ENCODE measurements at places on chromosomes 7 and 10.

DNA sequence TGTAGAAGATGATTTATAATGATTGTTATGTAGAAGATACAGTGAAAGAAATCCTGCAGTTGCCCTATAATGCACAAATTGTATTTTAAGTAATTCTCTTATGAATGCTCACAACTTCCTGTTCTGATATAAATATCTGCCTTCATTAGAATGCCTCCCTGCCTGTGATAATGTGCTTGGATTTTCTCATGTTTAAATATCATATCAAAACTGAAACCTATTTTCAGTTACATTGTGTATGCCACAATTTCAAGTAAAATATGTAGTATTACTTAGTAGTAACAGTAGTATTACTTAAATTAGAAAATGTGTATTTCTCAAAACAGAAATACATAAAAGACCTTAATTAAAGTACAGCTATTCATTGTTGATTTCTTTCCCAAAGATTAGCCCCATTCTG is 41.1 kb upstream of the TFEC start:
- no peak for DNase-seq

- DNase-seq: no peak
These were observed 1577.2 kb upstream of the LRRTM3 start for GRCh38 chr10:65348637-65349036.

- DNase-seq: peak; percentile 27
These were observed 102.8 kb upstream of the ZNF438 start for GRCh38 chr10:31134311-31134952.

- no peak for DNase-seq
These were observed 189.8 kb downstream of the CELF2 start for GRCh38 chr10:11207560-11207844.

- no peak for DNase-seq
These were observed 51.9 kb upstream of the FAM180A start for GRCh38 chr7:135800560-135800959.

- no peak for DNase-seq
These were observed 186.0 kb upstream of the TCF7L2 start for GRCh38 chr10:112763916-112764520.

DNA sequence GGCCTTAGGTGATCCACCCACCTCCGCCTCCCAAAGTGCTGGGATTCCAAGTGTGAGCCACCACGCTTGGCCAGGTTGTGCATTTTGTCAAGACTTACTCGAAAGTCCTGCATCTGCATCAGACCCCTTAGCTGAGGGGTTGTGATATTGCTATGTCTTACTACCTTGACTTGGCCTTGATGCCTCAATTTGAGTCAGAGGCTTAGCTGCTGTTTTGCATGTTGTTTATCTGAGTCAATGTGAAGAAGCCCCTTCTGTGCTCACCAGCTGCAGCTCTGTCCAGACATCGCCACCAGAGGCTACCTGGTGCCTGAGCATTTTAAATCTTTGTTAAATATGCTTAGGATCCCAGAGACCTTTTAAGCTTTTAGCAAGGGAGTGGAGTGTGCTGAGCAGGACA is 18.1 kb downstream of the UBE2D4 start:
- no peak for DNase-seq

- DNase-seq: no peak
These were observed 47.3 kb upstream of the PIK3AP1 start for GRCh38 chr10:96767611-96768010.

- DNase-seq: no peak
These were observed 353.2 kb downstream of the GPAM start for GRCh38 chr10:111830359-111830758.

DNA sequence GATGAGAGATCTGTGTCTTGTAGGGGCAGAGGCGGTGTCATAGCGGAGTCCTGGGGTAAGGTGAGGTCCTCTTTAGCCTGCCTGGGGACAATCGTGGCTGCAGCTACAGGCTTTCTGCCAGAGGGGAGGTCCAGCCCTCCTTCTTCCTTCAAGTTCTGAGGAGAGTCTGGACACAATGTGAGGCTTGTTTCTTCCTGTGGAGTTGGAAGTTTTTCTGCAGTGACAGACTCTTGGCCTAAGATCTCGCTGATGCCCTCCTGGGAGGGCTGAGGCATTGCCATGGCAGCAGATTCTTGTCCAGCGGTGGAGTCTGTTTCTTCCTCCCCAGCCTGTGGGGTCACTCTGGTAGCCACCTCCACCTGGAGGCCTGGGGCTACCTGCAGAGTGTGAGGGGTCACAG is 4.4 kb downstream of the NACAD start:
- DNase-seq: no peak

- no peak for DNase-seq
These were observed 218.8 kb downstream of the OTUD1 start for GRCh38 chr10:23657677-23658076.

DNA sequence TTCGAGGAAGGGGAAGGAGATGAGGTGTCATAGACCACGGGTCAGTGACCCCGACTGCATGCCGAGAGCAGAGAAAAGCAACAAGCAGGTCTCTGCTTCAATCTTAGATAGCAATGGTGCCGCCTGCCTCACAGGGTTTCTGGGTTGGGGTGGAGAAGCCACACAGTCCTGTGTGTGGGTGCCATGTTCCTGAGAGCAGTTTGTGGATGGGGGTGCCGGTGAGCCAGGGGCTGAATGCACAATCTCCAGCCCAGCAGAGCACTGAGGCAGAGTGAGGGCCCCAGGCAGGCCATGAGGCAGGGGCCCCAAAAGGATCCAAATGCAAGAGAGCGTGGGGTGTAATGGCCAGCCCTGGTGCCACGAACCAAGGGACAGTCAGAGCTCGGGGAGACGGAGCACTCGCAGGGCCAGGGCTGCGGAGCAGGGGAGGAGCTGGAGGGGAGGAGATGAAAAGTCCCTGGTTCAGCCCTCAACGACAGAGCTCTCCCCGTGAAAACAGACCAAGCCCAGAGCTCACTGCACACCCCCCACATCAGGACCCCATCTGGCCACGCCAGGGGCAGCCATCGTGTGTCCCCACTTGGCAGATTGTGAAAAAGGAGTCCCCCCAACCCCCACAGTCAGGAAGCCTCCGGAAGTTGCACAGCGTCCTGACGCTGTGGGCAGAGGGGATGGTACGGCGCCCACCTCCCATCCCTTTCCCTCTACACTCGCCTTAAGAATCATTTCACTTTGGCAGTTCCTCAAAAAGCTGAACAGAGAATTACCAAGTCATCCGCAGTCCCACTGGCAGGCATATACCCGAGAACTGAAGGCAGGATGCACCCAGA is 19.9 kb downstream of the WDR86 start:
- DNase-seq: no peak

- DNase-seq: no peak
These were observed 103.0 kb upstream of the LSM8 start for GRCh38 chr7:118080947-118081346.

DNA sequence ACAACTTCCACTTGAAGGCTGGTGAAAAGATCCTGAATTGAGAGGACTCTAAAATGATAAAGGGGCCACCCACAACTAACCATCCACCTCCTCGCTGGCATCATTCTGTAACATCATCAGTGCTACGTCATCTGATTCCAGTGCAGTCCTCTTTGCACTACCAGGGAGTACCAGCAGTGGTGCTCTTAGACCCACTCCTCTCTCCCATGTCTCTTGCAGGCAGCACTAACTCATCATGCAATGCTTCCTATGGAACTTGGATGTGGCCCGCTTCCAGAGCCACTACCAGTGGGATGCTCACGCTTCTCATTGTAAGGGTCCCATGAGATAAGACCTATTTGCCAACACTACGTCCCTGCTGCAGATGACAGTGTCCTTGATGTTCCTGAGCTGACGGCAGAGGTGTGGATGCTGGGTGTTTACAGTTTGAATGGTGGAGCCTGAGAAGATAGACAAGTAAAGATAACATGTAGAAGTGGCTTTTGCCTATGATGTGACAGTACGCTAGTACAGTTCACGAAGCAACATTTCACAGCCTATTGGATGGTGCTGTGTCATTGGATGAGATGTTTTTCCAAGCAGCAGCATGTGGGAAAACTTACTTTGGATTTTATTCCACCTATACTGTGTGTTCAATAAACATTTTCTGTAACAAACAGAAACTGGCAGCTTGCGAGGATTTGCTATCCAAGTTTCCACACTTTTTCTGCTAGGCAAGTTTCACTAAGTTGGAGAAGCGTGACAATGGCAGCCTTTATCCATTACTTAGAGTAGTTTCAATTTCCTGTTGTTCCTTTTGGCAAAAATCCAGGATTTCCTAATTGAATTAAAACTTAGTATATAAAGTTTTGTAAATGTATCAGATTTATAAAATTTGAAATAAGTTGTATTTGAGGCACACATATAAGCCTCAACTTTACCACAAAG is 35.8 kb upstream of the COBL start:
- DNase-seq: no peak

DNA sequence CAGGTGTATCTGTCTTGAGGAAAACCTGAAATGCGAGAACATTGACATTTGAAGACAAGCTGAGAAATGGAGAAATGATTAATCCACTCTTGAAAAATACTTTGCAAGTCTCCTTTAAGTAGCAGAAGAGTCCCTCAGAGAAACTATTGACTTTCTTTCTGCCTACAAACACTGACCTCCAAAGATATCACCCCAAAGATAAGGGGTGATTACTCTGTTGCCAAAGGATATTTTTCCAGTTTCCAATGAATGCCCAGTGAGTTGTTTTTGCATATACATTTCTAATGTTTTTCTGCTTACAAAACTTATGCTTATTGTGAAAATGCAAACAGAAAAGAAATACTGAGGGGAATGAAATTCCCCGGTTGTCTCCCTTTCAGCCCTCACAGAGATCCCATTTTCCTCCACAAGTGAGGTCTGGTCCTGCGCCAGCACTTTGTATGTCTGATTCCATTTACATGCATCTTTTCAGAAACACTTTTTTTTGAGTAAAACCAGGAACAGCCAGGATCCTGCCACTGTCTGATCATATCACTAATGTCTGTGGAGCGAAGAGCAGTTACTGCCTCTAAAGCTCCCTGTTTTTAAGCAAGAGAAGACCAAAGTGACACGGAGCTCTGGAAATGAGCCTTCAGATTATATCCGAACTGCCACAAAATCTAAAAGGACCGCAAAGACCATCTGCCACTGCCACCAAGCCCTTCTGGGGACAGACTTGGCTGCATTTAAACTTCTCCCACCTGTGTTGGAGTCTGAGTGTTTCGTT is 82.9 kb upstream of the PDCD4 start:
- no peak for DNase-seq

GRCh38 chr7:130937016-130937415 is 203.0 kb upstream of the KLF14 start:
- DNase-seq: no peak

- no peak for DNase-seq
These were observed 368.9 kb downstream of the RPS24 start for GRCh38 chr10:78402591-78402990.

GRCh38 chr7:155360495-155361345 is 63.0 kb downstream of the INSIG1 start:
- DNase-seq: no peak

DNA sequence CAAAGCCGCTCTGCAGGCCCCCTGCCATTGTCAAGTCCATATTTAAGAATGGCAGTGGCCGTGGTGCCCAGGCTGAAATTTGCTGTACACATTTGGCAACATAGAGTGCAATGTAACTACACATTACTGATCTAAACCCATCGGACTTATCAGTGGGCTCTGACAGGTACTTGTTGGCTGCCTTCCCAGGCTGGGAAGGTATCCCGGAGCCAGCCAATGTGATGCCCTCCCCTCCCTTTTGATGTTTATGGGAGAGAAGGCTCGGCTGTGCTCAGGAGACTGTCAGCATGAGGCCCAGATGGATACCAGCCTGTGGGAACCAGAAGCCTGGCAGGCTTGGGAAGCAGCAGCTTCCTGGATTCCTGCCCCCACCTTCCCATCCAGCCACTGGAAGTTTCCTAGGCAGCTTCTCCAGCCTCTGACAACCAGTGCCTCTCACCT is 146.1 kb upstream of the TCF7L2 start:
- no peak for DNase-seq

DNA sequence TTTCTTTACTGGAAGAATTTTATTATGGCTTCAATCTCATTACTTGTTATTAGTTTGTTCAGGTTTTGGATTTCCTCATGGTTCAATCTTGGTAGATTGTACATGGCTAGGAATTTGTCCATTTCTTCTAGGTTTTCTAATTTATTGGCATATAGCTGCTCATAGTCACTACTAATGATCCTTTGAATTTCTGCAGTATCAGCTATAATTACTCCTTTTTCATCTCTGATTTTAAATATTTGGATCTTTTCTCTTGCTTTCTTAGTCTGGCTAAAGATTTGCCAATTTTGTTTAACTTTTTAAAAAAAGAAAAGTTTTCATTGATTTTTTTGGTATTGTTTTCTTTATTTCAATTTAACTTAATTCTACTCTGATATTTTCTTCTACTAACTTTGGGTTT is 59.2 kb downstream of the SLC13A1 start:
- DNase-seq: no peak

DNA sequence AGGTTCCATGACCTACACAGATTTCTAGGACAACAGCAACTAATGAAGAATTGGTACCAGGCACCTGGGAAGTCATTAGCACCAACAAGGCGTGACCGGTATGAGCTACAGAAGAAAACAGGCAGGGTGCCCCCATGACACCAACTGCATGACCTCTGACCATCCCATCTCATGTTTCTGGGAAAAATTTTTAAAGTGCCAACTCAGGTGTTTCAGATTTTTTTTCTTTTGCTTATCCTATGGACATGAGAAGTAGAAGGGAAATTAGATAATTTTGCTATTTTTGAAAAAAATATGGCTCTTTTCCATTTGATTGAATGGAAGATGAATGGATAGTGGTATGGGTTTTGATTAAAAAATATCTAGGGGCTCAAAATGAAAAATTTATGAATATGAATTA is 154.8 kb downstream of the NRCAM start:
- DNase-seq: no peak

DNA sequence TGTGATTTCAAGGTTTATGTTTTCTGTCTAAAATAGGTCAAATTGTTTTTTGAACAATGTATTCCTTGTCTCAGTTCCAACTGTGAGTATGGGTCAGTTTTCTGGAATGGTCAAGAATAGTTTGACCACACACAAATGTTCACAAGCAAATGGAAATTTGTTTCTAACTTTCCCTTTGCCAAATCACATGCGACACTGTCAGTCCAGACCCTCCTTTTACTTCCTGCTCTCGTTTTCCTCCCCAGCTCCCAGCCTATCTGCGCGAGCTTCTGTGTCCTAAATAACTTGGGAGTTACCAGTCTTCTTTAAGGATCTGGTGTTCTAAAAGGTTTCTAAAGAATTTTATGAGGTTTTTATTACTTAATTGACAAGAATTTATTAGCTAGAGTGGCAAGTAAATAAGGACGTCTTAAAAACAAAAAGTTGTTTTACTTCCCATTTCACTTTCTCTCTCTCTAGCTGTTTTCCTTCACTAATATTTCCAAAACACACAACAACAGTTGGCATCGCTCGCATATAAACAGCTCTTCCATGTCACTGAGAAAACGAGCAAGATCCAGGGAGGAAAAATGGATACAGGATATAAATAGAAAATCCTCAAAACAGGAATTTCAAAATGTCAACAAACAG is 266.1 kb upstream of the KLF6 start:
- no peak for DNase-seq

DNA sequence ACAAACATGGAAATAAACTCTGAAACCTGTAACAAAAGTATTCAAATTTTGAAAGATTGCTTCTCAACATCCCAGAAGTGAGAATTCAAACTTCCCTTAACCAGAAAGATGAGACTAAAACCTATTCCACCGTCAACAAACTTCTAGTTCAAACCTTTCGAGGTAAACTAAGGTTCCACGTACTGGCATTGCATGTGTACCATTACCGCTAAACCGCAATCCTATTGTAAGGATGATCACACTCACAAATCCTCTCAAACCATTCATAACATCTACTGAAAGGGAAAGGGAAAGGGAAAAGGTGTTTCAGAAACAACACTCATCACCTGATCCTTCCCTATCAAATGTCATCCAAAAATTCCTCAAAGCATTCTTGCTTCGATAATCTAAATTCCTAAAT is 3.1 kb downstream of the SMURF1 start:
- no peak for DNase-seq

GRCh38 chr10:48805848-48806247 is 121.2 kb downstream of the WDFY4 start:
- DNase-seq: no peak

Data from D721Med (cell line).